ENCODE measurements at places on chromosomes 16 and 17.

DNA sequence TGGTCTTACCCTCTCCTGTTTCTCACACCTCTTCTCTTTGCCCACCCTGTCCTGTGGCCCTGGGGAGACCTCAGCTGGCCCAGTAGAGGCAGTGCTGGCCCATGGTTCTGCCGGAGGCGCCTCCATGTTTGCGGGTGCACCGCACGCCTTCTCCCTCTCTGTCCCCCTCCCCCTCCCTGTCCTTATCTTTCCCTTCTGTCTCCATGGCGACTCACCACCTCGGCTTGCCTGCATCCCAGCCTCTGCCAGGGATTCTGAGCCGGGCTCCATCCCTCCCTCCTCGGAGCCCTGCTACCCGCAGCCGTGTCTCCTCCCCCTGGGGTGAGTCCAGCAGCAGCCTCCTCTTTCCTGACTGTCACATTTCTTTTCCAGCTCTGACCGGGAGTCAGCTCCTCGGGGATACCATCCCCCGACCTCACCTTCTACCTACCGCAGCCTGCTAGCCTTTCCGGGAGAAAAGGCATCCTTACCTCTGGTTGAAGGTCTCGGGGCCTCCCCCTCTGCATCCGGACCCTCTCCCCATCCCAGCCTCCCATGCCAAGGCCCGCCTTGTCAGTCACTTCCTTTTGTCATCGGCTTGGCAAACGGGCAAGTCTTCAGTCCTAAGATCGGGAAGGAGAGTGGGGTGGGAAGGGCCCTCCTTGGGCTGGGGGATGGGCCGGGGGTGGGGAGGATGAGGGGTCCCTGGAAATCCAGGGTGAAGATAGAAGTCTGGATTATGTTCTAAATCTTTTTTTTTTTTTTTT, at the start of gene RNF112:
Gene RNF112, plus strand, starts transcription at position 358 of the 746 bp plus-strand sequence. Its CDS starts 177 bp downstream, at position 535.
- no peak for DNase-seq

DNA sequence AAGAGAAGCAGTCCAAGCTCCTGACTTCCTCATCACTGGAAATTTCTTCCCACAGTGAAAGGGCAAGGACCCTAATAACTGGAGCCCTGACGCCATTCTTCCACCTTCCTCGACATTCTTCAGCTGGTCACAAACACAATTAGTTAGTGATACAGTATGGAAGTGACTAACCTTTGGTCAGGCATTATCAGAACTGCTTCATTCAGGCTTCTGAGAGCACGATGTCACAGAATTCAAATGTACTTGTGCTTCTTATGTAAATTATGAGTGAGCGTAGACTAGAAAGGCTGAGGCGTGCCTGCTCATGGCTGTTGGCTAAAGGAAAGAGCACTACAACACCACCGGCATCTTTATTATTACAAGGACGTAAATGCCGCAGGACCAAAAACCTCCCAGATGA, 302.9 kb upstream of the AXIN2 start:
- no peak for DNase-seq

- no peak for DNase-seq
Measured at GRCh38 chr17:39664581-39665561, at the start of gene TCAP. Gene TCAP, plus strand, starts transcription at chr17:39665349. Its CDS starts 11 bp downstream, at chr17:39665360.

GRCh38 chr17:81659038-81659437, 2.7 kb upstream of the PDE6G start:
- DNase-seq: no peak

DNA sequence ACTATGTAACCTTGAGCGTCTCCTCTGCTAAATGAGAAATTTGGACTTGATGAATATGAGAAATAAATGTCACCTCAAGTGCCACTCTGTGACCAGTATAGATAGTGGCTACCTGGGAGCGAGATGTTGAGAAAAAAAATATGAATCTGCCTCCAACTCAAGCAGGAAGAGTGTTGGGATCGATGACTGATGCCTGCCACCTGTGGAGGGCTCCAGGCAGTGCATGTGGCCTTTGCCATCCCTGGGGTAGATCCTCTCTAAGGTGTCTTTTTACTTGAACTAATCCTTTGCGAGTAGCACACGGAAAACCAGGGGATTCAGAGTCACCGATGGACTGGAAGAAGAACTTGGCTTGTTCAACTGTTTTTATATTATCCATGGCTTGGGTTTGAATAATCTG, 9.4 kb downstream of the CCDC182 start:
- DNase-seq: peak; percentile 5

GRCh38 chr16:85988723-85989313, 89.9 kb downstream of the IRF8 start:
- DNase-seq: no peak
